ENCODE measurements at places on chromosomes 11 and 22. TPM values are rescaled to one million over a fixed set of nuclear protein-coding genes. Genes with fewer than 3 reads are reported as not detected.

DEAF1 gene
- total RNA-seq = 37.2 TPM

SSH3 gene
- 22.1 TPM for total RNA-seq

HIC2 gene
- total RNA-seq = 2.6 TPM

FLRT1 gene
- 0.05 TPM for total RNA-seq

USP28 gene
- total RNA-seq = 18.3 TPM

APIP gene
- total RNA-seq = 24.1 TPM

SLC37A2 gene
- 0.13 TPM for total RNA-seq

MS4A7 gene
- total RNA-seq = not detected

SLC22A25 gene
- not detected for total RNA-seq

MIEF1 gene
- total RNA-seq = 23.8 TPM

KCTD14 gene
- total RNA-seq = 2.0 TPM

SESN3 gene
- total RNA-seq = 0.07 TPM

KDM4D gene
- 0.13 TPM for total RNA-seq

HNRNPUL2 gene
- 40.1 TPM for total RNA-seq

KLHL35 gene
- 0.75 TPM for total RNA-seq

KRTAP5-8 gene
- total RNA-seq = not detected

CNTF gene
- 1.3 TPM for total RNA-seq

C1QTNF4 gene
- total RNA-seq = 0.09 TPM

SMTNL1 gene
- total RNA-seq = not detected

AMBRA1 gene
- total RNA-seq = 15.6 TPM

CRYAB gene
- total RNA-seq = 27.1 TPM

MRGPRX3 gene
- total RNA-seq = not detected

POU2AF2 gene
- total RNA-seq = not detected

MYBPC3 gene
- 0.10 TPM for total RNA-seq

ZNF214 gene
- total RNA-seq = 0.92 TPM

TRIM34 gene
- total RNA-seq = 2.6 TPM

FAM118A gene
- 9.2 TPM for total RNA-seq

P4HA3 gene
- 38.3 TPM for total RNA-seq

GTF2H1 gene
- 34.5 TPM for total RNA-seq
